Cardiac septum (tissue), 1 donor: ENCODE measurements at places on chromosomes 3 and 15.

GRCh38 chr3:171966533-171967136 lies 72.7 kb upstream of the FNDC3B start:
- no peak for DNase-seq

GRCh38 chr3:158750016-158750415 lies 17.8 kb upstream of the RARRES1 start:
- DNase-seq: no peak

GRCh38 chr3:195001961-195002861 lies 268.7 kb downstream of the XXYLT1 start:
- DNase-seq: peak; percentile 81

- no peak for DNase-seq
Measured at GRCh38 chr15:85984241-85984640, 95.4 kb upstream of the AGBL1 start.

DNA sequence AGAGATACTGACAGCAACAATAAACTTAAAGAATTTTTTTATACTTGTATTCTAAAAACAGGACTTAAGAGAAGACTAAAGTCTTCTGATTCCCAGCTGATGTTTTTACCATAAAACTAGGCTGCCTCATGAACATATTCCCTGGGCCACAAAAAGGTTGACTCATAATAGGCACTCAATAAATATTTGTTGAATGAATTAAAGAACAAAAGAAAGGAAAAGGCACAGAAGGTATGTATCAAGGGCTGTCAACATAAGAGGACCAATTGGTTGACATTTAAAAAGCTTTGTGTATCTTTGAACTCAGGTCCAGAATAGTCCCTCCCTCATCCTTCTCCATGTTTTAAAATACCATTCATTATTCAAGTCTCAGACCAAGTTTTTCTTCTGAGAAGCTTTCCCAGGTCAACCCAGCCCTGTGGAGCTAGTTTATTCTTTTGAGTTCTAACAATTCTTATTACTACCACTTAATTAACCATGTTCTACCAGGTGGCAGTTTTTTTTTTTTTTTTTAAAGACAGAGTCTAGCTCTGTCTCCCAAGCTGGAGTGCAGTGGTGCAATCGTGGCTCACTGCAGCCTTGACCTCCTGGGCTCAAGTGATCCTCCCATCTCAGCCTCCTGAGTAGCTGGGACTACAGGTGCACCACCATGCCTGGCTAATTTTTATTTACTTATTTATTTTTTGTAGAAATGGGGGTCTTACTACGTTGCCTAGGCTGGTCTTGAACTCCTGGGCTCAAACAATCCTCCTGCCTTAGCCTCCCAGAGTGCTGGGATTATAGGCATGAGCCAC lies 17.5 kb upstream of the ARHGEF3 start:
- DNase-seq: no peak

DNA sequence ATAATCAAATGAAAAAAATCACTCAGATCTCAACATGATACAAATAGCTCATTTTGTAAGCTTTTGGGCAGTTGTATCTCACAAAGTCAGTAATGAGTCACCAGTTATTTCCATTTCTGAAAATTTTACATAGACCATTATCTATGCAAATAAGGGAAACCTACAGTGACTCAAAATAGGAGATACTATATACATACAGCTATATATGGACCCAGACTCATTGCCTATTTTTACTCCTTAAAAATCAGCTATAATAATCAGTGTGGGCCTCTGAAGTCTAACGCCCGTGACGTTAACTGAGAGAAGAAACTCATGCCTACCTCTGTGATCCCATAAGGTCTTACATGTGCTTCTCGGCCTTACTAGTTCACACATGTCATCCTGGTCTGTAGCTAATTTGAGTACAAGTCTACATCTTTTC lies 31.6 kb downstream of the LRIG1 start:
- no peak for DNase-seq
